ENCODE measurements at places on chromosomes 3 and 15. TPM values are rescaled to one million over a fixed set of nuclear protein-coding genes. Genes with fewer than 3 reads are reported as not detected.

DNA sequence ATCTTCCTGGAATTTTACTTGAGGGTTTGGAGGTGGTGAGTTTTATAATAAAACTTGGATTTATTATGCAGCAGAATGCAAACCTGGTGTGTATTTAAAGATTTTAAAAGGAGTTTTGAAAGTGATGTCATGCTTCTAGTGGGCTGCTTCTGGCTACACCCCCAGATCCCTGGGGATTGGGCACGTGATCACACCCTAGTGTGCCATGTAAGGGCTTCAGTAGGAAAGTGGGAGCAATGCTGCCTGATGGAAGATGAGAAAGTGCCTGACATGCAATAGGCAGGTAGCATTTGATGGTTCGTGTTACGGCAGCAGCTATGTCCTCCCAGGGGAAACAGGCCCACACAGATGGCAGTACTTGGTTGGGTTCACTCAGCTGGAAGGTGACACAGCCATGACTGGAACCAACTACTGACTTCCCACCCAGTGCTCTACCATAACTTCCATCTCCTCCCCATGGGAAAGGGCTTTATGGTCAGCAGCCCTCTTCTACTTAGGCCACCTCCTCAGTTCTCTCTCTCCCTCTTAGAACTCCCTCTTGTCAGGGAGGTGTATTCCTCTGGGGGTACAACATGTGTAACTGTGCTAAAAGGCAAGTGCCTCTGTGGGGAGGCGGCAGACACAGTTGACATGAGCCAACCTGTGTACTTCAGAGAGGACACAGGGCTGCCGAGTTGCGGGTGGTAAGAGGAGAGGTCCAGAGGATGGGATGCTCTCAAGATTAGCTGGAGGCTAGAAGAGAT, 5.6 kb downstream of the ITPKA start:
- no peak for DNase-seq

GRCh38 chr3:19190602-19191001, 42.3 kb downstream of the KCNH8 start:
- no peak for DNase-seq

DNA sequence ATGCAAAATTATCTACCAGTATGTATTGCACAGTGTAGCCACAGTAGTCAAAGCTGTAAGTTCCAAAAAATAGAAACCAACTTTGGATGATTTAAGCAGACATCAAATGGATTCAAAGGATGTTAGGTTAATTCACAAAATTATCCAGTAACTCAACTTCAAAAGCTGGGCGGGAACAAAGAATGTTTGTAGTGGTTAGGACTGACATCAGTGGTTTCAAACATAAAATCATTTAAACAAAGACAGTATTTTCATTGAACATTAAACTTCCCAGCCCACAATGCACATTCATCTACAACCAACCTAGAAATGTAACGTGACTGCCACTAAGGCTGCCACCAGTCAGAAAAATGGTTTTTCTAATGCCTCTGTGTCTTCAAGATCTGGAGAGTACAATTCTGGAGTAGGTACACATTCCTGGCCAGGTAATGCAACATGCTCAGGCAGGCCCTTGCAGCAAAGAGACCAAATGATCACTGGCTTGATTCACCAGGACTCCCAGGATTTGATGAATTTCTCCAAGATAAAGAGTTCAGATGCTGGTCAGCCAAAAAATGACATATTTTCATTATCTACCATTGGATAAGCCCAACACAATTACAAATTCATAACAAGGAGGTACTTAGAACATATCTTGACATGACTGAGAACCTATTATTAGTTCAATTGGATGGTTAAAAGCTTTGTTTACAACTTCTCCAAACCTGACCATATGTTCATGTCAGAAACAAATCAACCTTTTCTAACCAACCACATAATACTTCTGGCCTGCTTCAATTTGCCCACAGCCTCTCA, 189.8 kb upstream of the CNTN4 start:
- DNase-seq, result no peak

DNA sequence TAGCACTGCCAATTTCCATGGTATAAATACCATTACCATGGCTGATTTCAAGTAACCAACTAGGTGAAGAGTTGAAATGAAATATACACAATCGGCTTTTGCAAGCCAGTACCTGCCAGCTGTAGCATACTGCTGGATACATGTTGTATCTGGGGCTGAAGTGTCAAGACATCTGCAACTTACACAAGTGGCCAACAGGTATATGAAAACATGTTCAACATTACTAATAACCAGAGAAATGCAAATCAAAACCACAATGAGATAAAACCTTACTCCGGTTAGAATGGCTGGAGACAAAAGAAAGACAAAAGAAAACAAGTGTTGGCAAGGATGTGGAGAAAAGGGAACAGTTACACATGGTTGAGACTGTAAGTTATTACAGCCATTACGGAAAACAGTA, 11.6 kb downstream of the ATOSA start:
- no peak for DNase-seq

The DTWD1 gene
- total RNA-seq, result 12.5 TPM
